Effector CD4-positive, alpha-beta T cell (primary cell): ENCODE measurements at places on chromosomes 12 and 14.

GRCh38 chr12:8648576-8649205, 13.9 kb downstream of the MFAP5 start:
- DNase-seq = no peak

DNA sequence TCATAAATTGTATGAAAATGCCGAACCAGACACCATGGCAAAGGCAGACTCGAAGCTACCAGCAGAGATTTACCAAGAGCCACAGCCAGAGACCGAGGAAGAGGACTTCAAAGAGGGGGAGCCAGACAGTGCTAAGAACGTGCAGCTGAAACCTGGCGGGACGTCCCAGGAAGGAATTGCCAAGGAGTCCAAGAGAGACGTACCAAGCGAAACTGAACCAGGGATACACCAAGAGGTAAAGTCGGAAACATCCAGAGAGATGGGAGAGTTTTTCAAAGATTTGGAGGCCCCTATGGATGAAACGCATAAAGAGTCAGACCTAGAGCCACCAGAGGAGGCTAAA, 294 bp downstream of the SAMD15 start:
- DNase-seq = no peak

GRCh38 chr14:59060841-59061240, 127.6 kb upstream of the DAAM1 start:
- DNase-seq = no peak

- no peak for DNase-seq
Observed at GRCh38 chr14:24700511-24700910, 66.5 kb upstream of the GZMB start.

GRCh38 chr12:120905856-120906384, 1.8 kb upstream of the SPPL3 start:
- DNase-seq = no peak

DNA sequence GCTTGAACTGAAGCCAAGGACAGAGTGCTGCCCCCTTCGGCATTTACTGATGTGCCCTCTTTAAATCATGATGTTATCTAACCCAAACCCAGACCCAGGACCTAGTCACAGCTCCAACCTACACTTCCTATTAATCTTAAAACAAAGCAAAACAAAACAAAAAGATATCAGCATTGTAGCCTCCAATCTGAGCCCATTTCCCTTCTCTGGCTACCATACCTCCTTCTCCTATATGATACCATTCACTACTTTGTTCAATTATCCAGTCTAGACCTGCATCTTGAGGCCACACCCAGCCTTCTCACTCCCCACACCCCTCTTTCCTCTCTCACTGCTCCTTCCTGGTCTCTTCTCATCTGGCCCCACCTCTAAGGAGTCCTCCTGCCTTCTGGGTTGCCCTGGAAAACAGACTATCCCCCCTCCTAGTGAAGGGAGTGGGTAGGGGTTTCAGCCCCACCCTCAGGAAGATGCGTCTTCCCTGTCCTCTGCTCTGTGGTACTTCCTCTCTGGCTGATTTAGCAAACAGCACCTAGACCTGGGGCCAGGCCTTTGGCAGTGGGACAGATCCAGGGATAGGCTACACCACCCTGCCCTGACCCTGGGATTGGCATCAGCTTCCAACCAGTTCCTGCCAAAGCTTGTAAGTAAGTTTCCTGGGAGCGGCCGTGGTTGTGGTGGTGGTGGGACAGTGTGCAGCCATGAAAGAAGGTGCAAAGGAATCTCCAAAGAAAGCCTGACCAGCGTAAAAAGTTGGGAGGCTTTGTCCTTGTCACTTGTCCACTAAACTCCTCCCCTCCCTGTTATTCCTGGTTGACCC, 3.3 kb downstream of the LTB4R start:
- DNase-seq = no peak
